ENCODE measurements at places on chromosomes 2 and 18.

DNA sequence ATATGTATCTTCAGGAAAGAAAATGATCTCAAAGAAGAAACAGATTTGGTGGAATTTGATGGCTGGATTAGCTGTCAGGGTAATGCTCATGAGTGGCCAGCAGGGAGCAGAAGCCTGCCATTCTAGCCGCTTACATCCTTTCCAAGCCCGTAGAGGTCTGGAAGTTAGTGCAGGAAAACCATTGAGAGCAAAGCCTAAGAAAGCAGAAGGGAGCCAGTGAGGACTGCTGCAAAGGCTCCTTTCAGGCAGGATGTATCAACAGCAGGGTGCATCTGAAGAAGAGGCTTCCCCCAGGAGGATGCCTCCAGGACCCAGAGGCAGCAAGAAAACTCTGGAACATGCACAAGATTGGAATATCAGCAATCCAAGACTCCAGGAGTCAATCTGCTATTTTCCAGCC lies 22.9 kb upstream of the LBH start:
- DNase-seq: peak; percentile 62

DNA sequence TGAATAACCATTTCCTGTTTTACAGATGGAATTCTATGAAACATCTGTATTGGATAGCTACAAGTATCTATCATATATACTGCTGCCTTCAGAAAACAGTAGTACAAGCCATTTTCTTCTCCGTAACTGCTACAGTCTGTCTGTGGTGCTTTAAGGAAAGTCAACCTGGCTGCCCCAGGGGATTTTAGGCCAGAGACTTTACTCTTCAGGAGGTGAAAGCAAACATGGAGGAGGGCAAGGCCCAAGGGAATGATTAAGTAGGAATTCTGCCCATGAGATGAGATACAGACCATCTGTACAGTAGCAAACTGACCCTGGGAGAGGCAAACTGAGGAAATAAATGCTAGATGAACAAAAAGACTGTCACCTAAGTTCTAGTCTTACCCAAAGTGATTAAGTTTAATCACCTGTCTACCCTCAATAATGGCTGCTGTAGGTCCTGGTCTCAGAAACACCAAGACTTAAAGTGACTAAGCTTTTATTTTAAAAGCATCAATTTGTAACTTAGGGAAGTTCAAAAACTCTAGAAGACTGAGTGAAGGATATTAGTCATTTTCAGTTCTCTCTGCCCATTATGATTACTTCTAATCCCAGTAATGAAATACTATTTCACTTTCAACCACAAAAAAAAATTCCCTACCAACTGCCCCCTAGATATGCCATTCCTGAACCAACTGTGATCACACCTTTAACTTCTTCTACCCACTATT lies 14.8 kb downstream of the MBD2 start:
- no peak for DNase-seq

DNA sequence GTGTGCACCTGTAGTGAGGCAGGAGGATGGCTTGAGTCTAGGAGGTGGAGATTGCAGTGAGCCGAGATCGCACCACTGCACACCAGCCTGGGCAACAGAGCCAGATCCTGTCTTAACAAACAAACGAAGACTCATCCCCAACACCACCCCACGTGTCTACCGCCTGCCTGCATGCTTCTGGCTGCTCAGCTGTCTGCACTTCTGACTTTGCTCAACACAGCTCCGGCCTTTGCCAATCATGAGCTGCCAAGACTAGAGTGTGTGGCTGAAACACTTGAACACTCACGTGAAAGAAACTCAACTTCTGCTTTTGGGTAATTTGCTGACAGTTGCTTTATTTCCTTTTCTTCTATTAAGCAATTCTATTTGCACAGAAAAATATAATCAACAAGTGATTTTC lies 32.1 kb upstream of the SP3 start:
- DNase-seq: no peak

DNA sequence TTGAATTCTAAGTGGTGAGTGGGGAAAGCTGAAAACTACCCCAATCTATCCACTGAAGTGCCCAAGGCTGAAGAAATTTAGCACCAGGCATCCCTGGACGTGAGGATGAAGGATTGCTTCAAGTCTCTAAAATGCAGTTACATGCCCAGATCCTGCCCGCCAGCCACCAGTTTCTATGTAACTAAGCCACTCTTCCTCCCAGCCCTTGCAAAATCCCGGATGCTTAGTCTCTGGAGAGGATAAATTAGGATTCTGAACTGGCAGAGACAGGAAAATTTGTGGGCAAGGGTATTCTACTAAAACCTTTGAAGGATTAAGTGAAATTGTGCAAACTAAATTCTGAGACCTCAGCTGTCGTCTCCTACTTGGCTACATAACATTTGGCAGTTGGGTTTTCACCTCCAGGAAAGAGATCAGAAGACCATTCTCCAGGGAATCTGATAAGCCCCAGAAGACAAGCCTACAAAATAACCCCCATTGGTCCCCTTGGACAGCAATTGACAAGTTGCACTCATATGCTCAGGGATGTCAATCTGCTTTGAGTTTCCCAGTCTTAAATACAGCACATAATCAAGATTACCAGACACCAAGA lies 93.9 kb upstream of the CD226 start:
- no peak for DNase-seq

GRCh38 chr18:68533641-68534040 lies 181.3 kb downstream of the TMX3 start:
- no peak for DNase-seq
